Natural killer cell (primary cell): ENCODE measurements at places on chromosomes 2 and 18. TPM values are rescaled to one million over a fixed set of nuclear protein-coding genes. Genes with fewer than 3 reads are reported as not detected.

- no peak for DNase-seq
Measured at GRCh38 chr2:35292199-35292598, 1063.4 kb upstream of the CRIM1 start.

GRCh38 chr2:11375689-11376027, 31.2 kb upstream of the ROCK2 start:
- no peak for DNase-seq

- DNase-seq, result no peak
Measured at GRCh38 chr2:167048829-167049228, 160.5 kb downstream of the XIRP2 start.

GRCh38 chr2:238162251-238162845, 3.6 kb downstream of the ERFE start:
- DNase-seq, result no peak

GRCh38 chr2:10338270-10339188, 35.8 kb downstream of the HPCAL1 start:
- DNase-seq, result no peak

- no peak for DNase-seq
Measured at GRCh38 chr2:5175231-5175630, 517.0 kb upstream of the SOX11 start.

GRCh38 chr2:128736689-128737545, 418.2 kb upstream of the HS6ST1 start:
- peak; percentile 65 for DNase-seq

- DNase-seq, result no peak
Measured at GRCh38 chr18:49628881-49629795, 67.3 kb downstream of the LIPG start.

GRCh38 chr2:96423828-96424227, 81.3 kb downstream of the NEURL3 start:
- DNase-seq, result no peak

- peak; percentile 30 for DNase-seq
Measured at GRCh38 chr18:5630057-5630899, 86.5 kb upstream of the EPB41L3 start.

- DNase-seq, result no peak
Measured at GRCh38 chr2:173673640-173674039, 291.5 kb downstream of the SP3 start.

- DNase-seq, result no peak
Measured at GRCh38 chr2:84527137-84528129, 11.1 kb downstream of the DNAH6 start.

GRCh38 chr2:47819834-47820233, 36.9 kb downstream of the MSH6 start:
- no peak for DNase-seq

DNA sequence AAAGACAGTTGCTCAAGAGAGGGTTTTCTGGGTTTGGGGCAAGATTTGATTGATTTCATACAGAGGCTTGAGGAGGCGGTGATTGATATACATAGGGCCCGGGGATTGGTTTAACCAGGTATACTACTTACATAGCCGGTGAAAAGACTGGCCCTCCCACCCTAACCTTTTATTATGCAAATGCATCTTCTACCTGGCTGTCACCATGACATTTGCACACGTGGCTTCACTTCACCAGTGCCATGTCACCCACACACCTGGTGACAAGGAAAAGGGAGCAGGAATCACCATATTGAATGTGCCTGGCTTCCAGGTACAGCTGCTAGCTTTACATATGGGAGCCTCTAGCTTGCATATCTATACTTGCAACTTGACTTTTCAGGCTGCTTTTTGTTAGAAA, 9.7 kb downstream of the ERMN start:
- no peak for DNase-seq

DNA sequence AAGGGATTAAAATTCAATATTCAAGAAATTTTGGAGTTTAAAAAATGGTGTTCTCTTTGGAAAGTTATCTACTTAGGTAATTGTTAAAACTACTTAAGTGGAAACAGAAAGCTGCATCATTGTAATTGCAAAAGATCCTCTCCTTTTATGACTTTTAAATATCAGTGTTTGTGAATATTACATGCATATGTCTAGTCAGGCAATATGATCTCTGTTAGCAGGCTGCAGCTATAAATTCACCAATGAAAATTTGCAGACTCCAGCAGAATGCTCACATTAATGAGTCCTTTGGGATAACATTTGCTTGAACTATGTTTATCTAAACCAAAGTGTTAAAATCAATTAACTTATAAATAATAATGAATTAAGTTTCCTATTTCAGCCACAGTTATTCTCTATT, 59.2 kb upstream of the CSRNP3 start:
- DNase-seq, result no peak

- no peak for DNase-seq
Measured at GRCh38 chr2:234003972-234004617, 46.4 kb upstream of the SPP2 start.

GRCh38 chr2:85409845-85410583, at the start of gene CAPG:
TSS of gene CAPG (minus strand) at chr2:85410366. CDS start at chr2:85402145, 8,221 bp downstream.
- DNase-seq, result peak; percentile 42

GRCh38 chr2:157758586-157758985, 117.5 kb downstream of the ACVR1 start:
- DNase-seq, result no peak

DNA sequence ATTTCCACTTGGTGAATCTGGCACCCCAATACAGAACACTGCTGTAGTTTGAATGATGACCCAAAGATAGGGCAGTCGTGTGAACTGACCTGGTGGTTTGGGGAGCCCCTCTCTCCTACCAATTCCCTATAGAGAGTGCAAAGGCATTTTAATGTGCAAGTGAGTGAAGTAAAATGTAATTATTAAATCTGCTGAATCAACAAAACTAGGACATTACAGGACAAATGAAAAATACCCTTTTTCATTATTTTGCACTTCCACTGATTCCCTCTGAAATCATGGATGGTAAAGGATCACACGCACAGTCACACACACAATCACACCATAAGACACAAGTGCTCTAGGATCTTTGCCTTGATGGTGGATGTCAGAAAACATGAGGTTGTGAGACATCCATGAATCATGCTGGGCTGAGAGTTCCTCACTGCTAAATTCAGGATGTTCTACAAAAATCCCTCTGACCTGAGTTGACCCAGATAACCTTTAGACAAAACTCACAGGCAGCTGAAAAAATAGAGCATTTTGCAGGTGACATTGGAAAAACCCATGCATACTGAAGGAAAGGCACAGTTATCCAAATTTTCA, 197.4 kb downstream of the FBXO15 start:
- DNase-seq, result no peak

DNA sequence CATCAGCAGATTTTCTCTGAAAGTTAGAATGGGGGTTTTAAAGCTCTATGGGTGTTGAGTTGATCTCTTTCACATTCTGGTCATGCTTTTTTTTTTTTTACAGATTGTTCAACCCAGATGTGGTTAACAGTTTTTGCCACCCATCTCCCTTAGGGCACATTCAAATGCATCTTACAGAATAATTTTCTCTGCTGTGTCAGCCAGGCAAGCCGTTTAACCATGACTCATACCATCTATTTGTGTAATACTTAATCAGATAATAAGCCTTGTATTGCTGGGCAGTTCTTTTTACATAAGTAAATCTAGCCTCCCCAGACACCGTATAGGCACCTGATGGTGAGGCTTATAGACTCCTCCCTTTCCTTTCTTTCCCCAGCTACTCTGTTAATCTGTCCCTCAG, 62.0 kb downstream of the TGIF1 start:
- no peak for DNase-seq

- DNase-seq, result no peak
Measured at GRCh38 chr2:237299906-237300305, 114.1 kb downstream of the COL6A3 start.

GRCh38 chr2:236969767-236970655, 115.7 kb upstream of the COPS8 start:
- DNase-seq, result peak; percentile 62

DNA sequence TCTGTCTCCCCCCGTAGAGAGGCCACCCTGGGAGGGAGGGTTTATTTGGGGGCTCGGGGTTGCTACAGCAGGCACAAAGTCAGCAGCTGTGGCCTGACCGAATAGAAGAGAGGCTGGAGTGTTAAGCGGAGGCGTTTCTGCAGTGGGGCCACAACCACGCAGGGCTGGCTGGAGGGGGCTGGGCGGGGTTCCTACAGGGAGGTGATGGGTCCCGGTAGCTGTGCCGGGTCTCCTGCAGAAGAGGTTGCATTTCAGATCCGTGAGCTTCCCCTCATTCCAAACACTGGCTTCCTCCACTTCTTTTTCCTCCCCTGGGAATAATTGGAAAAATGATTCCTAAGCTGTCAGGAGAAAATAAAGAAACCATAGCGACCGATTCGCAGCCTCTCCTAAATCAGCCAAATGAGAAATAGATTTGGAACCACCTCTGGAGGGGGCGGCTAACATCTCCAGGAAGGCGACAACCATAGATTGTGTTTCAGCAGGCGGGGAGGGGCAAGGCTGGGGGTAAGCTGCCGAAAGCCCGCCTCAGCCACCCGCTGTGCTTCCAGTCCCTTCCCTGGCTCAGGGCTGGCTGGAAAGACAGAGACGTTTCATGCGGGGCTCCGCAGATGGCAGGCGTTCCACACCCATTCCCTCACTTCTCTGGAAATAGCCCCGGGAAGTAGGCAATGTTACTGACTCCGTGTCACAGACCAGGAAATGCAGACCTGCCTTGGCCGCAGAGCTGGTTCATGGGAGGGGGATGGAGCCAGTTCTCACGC, 85.6 kb upstream of the TAF1B start:
- DNase-seq, result no peak

DNA sequence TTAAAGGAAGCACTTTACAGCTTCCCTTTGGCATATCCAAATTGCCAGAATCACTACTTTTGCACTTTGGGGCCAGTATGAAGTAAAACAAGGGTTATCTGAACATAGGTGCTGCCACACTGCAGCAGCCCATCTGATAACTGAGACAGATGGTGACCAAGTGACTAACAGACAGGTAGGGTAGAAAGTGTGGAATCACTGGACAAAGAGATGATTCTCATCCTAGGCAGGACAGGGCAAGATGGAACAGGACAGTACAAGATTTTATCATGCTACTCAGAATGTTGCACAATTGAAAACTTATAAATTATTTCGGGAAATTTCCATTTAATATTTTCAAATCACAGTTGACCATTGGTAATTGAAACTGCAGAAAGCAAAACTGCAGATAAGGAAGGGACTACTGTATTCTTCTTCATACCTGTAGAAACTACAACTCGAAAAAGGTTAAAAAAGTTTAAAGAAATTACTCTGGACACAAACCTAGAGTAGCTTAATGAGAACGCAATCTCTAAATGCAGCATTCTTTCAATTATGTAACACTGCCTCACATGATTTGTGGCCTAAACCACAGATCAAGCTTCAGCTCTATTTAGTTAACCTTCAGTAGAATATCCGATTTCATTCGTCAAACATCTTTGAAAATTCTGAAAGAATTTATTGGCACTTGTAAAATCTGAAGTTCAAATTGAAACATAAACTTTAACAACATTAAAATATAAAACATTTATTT, 31.4 kb downstream of the HEATR5B start:
- DNase-seq, result no peak

GRCh38 chr18:34875150-34875549, 165.1 kb downstream of the DTNA start:
- DNase-seq, result no peak

DNA sequence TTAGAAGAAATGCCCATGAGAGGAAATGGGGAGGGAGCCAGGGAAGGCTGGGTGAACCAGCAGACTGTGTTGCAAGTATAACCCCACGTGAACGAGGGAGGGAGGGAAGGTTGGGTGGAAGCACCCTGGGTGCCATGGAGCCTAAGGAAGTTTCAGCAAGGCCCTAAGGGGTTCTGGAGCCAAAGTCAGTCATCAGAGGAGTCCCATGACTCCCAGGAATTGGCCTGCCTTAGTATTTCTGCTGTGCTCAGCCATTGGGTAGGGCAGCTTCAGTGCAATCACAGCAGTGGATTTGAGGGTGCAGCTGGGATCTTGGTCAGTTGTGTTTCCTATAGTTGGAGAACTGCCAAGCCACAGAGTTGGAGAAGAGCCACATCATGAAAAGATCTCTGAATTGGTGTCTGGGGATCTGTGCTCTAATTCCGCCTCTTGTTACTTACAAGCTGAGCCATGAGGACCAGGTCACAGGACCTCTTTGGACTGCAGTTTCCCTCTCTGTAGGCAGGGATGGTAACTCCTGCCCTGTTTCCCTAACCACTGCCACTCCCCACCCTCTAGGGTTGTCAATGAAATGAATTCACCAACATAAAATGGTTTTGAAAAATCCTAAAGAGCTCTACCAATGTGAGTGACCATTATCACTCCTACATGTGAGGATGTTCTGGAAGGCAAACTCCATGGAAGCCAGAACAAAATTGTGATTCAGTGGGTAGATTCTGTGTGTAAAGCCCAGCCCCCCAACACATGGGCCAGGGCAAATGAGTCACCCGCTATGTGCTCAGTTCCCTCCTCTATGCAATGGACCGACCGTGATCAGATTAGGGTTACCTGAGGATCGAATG, 108.9 kb downstream of the CLIP4 start:
- no peak for DNase-seq

DNA sequence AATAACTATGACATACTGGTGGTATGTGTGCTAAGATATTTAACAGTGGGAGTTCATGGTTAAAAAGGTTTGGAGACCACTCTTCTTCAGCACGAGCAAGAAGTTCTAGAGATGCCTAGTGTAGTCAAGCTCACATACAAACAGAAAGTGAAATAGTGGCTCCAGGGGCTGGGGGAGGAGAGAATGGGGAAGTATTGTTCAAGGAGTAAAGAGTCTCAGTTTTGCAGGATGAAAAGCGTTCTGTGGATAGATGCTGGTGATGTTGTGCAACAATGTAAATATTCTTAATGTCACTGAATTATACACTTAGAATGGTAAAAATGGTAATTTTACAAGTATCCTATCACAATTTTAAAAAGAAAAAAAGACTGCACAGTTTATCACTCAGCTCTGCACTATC, 29.0 kb upstream of the EPAS1 start:
- DNase-seq, result no peak

- no peak for DNase-seq
Measured at GRCh38 chr2:61645911-61646310, 107.8 kb upstream of the XPO1 start.

Gene SGPP2
- 0.25 TPM for total RNA-seq

Gene DCAF17
- total RNA-seq, result 30.7 TPM

Gene ALPP
- not detected for total RNA-seq

Gene NTSR2
- total RNA-seq, result not detected

Gene GPR55
- total RNA-seq, result 1.1 TPM

Gene SERPINB13
- total RNA-seq, result not detected

Gene BOLL
- not detected for total RNA-seq

Gene FSHR
- not detected for total RNA-seq

Gene LRRTM1
- total RNA-seq, result not detected

Gene HOXD9
- not detected for total RNA-seq

Gene CPLX4
- total RNA-seq, result not detected

Gene PRADC1
- 8.3 TPM for total RNA-seq

Gene ARHGAP25
- total RNA-seq, result 122 TPM

Gene MC2R
- total RNA-seq, result not detected

Gene PJVK
- 1.3 TPM for total RNA-seq

Gene MCEE
- 8.4 TPM for total RNA-seq

Gene FEV
- not detected for total RNA-seq
